ENCODE measurements at places on chromosomes 2 and 18.

GRCh38 chr2:30164131-30164925 is 17.5 kb downstream of the YPEL5 start:
- DNase-seq, result no peak

DNA sequence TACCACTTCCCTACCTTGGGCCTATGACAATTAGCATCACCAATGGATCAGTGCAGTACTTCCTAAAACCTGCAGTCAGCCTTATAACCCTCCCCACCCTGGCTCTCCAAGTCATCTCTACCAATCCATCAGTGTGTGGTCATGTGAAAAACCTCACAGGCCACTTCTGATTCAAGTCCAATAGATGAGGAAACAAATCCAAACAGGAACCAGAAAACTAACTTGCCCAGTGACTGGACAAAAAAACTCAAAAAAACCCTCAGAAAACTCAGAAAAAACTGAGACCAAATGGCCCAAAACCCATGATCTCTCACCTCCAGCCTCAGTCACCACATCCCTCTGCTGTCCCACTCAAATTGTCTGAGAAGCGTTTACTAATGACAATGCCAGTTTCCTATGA is 43.3 kb downstream of the TGFA start:
- DNase-seq, result no peak

GRCh38 chr18:7722955-7723354 is 155.8 kb downstream of the PTPRM start:
- no peak for DNase-seq

- no peak for DNase-seq
Observed at GRCh38 chr2:237911363-237912017, 52.1 kb downstream of the RAMP1 start.

DNA sequence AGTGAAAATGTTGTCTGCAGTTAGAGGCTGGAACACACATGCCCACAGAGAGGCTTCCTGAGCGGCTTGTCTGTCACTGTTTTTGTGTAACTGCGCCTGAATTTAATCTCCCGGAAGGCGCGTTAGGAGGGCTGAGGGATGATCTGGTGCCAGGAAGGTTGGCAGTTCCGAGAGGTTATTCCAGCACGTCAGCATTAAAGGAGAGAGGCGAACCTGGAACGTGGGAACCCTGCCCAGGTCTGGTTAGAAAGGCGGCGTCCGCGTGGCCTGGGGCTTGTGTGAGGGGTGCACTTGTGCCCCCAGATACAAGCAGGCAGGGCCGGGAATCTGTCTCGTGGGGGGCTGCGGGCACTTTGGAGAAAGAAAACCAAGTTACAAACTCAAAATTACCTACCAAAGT is 75.3 kb downstream of the NFATC1 start:
- DNase-seq, result no peak

GRCh38 chr2:197108758-197109157 is 182.3 kb upstream of the PGAP1 start:
- no peak for DNase-seq
